Ascending aorta (tissue), 2 donors: ENCODE measurements at places on chromosomes 1 and 21. TPM values are rescaled to one million over a fixed set of nuclear protein-coding genes. Genes with fewer than 3 reads are reported as not detected.

GRCh38 chr1:83698644-83699043 lies 300.3 kb downstream of the TTLL7 start:
- H3K4me1 ChIP-seq = no peaks in the 10 kb centered on the region
- no peak overlapping the region for H3K27ac ChIP-seq
- H3K27me3 ChIP-seq = no peaks in the 10 kb centered on the region
- H3K36me3 ChIP-seq = no peaks in the 10 kb centered on the region

DNA sequence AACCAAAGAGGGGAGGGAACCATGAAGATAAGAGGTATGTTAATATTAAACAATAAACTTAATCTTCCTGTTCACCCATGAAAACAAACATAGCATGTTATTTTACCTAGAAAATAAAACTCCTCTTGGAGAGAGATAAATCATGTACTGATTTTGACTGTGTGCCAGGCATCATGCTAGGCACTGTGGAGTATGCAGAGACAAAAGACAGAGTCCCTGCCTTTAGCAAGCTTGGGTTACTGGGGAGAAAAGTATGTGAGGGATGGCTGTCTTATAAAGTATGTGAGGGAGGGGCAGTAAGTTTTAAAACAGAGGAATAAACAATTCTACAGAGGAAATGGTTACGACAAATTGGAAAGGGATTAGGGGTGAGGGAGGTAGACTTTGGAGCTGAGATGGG lies 129.5 kb upstream of the BEND5 start:
- no peaks in the 10 kb centered on the region for H3K36me3 ChIP-seq
- H3K27ac ChIP-seq = no peak overlapping the region
- no peak for DNase-seq

RPF1 gene
- 8.4 TPM for total RNA-seq

GRCh38 chr1:229318056-229318455 lies 24.8 kb downstream of the CCSAP start:
- H3K4me1 ChIP-seq = no peaks in the 10 kb centered on the region
- DNase-seq = no peak
- no peak overlapping the region for H3K4me3 ChIP-seq
- H3K27me3 ChIP-seq = no peaks in the 10 kb centered on the region
- H3K27ac ChIP-seq = no peak overlapping the region

GRCh38 chr1:182668521-182669054 lies 15.8 kb downstream of the RGS8 start:
- no peak overlapping the region for H3K27ac ChIP-seq
- DNase-seq = no peak
- no peaks in the 10 kb centered on the region for H3K27me3 ChIP-seq
- no peak overlapping the region for H3K4me3 ChIP-seq
